ENCODE measurements at places on chromosomes 16 and 17. TPM values are rescaled to one million over a fixed set of nuclear protein-coding genes. Genes with fewer than 3 reads are reported as not detected.

- DNase-seq = peak; percentile 65
Measured at GRCh38 chr16:23060458-23061320, 88.6 kb downstream of the USP31 start.

DNA sequence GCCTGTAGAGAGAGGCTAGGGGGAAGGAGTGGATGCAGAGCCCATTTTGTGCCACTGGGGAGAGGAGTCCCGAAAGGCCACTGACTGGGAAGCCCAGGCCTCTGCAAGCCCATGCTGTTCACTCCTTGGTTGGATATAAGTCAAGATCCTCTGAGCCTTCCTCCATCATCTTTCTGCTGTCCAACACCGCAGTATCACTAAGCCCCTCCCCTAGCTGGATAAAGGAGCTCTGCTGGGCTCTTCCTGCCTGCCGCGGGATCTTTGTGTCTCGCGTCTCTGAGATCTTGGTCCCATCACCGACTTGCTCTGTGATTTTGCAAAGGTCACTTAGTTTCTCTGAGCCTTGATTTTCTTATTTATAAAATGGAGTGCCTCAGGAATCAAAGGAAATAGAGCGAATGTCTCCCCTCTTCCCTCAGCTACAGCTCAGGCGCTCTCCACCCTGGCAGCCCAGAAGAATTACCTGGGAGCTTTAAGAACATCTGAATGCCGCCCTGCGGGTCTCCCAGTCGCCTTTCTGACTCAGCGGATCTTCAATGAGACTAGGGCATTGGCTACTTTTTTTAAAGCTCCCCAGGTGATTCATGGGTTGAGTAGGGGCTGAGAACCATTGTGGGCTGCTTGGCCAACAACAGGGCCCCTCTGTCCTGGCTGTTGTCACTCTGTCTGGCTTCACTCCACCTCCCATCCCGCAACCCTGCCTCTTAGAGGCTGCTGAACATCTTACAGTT, 25.2 kb upstream of the TMEM220 start:
- DNase-seq = no peak

TBC1D3H gene
- total RNA-seq = not detected

- DNase-seq = no peak
Measured at GRCh38 chr17:81722184-81723120, 10.4 kb downstream of the SLC25A10 start.

DNA sequence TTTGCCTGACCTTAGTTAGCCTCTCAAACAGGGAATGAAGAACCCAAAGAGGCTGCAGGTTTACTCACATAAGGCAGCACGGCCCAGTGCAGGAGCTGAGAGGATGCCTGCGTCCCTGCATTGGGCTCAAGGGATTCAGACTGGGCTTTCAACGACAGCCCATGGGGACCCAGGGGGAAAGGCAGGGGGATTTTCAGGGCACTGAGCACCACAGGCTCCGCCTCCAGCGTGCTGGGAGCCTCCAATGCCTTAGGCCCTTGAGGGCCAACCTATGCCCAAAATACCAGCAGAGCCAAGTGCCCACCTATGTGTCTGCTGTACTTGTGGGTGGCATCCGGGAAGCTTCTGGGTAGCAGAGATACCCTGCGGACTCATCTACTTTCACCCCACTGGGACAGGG, 22.3 kb downstream of the DCAKD start:
- DNase-seq = no peak
